Stimulated activated CD8-positive, alpha-beta memory T cell treated with anti-CD3 and anti-CD28 coated beads, Interleukin-7, amount 100 ng/mL, for 1 hour (primary cell): ENCODE measurements at places on chromosomes 16 and 17.

DNA sequence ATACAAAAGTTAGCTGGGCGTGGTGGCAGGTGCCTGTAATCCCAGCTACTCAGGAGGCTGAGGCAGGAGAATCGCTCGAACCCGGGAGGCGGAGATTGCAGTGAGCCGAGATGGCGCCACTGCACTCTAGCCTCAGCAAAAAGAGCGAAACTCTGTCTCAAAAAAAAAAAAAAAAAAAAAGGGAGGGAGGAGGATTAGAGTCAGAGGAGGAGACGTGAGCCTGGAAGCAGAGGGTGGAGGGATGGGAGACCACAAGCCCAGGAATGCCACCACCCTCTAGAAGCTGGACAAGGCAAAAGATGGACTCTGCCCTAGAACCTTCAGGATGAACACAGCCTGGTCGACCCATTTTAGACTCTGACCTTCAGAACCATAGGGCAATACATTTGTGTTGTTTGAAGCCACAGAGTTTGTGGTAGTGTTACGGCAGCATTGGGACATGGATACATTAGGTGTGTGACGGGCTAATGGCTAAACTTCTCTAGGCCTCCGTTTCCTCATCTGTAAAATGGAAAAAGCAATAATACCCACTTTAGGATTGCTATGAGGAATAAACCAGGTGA lies 2.1 kb upstream of the SMIM22 start:
- no peak for DNase-seq

DNA sequence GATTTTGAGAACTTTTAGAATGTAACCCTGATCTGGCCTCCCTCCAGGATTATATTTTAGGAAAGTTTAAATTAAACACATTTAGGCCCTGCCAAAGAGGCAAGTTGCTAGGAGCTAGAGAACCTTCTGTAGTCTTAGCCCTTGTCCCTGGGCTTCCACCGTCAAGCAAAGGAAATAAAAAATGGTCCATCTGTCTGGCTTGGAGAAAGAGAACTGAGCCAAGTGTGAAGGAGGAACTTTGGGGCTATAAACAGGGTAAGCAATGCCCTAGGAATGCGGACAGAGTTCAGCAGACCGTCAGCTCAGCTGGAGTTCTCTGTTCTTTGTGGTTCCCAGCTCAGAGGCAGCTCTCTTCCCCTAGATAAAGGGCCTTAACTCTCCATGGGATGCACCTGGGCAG lies 29.6 kb downstream of the RCVRN start:
- DNase-seq = no peak

DNA sequence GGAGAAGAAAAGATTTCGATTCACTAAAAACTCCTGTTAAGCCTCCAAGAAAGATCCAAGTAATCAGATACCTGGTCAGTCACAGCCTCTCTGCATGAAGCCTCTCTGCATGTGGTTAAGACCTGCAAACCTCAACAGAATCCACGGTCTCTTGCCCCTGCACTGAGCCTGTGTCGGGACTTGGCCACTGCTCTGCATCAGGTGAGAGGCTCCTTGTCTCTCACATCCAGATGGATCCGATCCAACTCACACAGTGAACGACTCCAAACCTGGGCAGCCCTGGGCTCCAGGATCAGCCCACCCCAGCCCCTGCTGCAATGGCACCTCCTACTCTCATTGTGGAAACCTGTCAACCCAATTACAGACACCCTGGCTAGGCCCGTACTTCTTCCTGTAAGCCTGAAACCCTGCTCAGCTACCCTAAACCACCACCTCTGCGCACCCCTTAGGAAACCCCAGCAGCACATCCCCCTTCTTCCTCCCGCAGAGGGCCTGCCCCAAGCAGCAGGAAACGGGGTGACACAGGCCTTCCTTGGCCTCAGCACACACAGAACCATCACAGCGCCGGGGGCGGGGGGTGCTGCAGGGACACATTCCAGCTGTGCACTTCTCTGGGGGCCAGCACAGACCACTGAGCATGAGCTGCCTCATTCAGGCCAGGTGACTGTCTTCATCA lies 129.5 kb downstream of the ANKRD11 start:
- DNase-seq = peak; percentile 40

DNA sequence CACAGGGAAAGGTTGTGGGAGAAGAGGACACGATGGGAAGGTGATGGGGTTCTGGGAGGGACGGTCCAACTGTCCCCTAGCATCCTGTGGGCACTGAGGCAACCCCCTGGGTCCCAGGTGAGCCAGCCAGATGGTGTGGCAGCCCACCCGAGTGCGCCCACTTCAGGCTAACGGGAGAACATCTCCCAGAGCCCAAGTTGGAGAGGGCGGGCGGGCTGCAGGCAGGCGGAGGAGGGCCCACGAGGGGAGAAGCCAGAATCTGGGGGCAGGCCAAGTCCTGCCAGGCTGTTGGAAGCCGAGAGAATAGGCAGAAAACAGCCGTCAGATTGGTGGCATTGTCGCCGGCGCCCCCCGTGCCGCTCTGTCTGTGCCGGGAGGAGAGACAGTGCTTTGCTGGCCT lies 13.8 kb upstream of the ABCC3 start:
- no peak for DNase-seq

DNA sequence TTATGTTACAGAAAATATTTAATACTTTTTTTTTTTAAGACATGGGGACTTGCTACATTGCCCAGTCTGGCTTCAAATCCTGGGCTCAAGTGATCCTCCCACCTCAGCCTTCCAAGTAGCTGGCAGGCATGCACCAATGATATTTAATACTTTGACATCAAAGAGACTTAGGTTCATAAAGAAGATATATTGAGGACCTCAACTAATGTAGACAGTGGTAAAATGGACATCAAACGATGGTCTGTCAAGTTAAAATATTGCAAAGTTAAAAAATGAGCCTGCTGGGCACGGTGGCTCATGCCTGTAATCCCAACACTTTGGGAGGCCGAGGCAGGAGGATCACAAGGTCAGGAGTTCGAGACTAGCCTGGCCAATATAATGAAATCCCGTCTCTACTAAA lies 8.7 kb downstream of the TEFM start:
- no peak for DNase-seq

GRCh38 chr16:52494621-52495020 lies 52.3 kb downstream of the TOX3 start:
- no peak for DNase-seq
